ENCODE measurements at places on chromosomes 4 and X.

DNA sequence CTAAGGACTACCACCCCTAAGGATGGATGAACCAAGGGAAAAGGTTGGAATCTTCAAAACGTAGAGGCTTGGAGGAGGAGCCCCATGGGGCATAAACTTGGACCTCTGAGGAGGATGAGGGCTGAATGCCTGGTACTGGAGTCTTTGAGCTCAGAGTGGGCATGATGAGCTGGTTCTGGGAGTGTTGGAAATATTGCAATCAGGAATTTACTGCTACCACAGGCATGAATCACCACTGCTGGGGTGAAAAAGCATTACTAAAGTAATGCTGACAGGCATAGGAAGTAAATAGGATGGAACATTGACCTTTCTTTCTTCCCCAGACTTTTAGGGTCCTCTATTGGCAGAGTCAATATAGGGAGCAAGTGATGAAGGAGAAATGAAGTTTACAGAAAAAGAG, 105.8 kb upstream of the RPS6KA3 start:
- no peak for DNase-seq

- no peak for DNase-seq
These were observed 84.8 kb upstream of the ZNF827 start for GRCh38 chr4:146023334-146023967.

GRCh38 chr4:27251771-27252170, 391.1 kb downstream of the STIM2 start:
- DNase-seq = no peak

DNA sequence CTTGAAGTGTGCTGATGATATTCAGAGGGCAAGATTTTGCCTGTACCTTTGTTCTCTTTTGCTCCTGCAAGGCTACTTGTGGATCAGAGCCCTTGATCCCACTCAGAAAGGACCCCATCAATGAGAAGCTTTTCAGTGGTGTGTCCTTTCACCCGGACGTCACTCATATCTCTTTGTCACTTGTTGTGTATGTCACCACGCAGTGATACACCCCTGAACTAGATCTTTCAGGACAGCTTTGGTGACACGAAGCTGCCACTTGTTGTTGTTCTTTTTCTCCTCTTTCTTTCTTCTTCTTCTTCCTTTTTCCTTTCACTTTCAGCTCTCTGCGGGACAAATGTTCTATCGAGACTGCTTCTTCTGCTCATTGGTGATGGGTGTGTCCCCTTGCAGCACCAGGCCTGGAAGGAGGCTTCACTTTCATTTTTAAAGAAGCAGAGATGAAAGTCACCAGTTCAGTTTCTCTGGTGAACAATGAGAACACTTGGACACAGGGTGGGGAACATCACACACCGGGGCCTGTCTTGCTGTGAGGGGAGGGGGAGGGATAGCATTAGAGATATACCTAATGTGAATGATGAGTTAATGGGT, 83.6 kb downstream of the NBDY start:
- DNase-seq = no peak

- DNase-seq = no peak
These were observed 158.0 kb downstream of the KCNIP4 start for GRCh38 chr4:21790438-21791029.

DNA sequence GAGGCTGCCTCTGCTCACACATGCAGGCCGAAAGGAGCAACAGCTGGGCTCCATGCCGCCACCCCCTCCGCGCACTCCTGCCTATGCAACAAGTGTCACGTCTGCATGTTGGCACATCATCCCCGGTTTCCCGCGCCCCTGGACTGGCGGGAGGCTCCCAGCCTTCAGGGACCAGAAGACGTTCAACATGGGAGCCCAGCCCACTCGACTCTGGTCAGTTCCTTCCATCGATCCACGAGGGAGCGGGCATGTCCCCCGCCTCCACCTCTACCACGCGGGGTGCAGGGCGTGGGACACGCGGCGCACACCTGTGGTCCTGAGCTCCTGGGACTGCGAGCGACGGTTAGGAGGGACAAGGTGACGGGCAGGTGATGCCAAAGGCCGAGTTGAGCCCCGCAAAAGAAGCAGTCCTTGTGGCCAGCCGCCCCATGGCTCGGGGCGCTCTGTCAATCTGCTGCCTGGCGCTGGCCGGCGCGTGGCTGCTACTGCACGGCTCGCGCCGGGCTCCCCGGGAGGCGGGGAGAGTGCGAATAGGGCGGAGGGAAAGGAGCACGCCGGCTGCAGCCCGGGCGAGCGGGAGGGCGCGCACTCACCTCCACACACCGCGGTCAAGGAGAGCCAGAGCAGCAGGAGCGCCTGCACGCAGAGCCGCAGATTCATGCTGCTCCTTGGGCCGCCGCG, 645 bp downstream of the APLN start:
- DNase-seq = no peak

GRCh38 chr4:163109967-163110366, 56.7 kb downstream of the NAF1 start:
- no peak for DNase-seq

GRCh38 chr4:62872856-62873255, 1536.4 kb downstream of the TECRL start:
- no peak for DNase-seq

DNA sequence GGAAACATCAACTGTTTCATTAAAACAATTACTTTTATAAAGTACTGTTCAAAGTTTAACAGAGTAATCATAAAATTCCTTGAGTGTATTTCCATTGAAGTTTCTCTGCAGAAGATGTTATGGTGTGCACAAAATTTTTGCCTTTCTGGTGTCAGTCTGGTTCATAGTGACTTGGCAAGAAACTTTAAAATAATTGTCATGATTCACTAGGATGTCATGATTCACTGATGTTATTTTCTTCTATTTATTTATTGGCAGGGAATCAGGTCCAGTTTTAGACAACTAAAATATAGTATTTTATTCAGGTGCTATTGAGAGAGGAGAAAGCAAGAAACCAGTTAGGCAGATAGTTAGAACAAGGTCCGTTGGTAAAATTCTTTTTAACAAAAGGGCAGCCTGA, 3.8 kb downstream of the UGT2A1 start:
- no peak for DNase-seq

DNA sequence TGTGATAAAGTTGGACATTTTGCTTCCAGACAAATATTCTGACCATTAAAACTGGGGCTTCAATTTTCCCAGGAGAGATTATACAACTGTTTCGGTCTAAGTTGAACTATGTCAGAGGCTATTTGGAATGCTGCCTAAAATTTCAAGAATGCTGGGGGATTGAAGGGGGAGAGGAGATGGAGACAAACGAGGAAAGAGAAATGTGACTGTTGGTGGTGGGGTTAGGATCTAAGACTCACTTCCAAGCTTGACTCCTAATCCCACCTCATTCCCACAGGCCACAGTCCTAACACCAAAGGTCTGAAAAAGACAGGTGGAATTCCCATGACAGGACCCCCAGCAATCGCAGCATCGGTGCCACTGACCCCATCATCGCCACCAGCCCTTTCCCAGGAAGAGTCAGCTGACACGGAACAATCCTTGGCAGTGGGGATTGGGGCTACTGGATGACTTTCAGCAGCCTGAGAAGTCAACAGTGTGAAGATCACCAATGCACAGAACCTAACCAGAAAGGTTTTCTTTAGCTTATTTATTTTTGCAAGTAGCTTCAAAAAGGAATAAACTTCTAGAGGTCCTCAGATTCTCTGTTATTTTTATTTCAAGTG, 74.0 kb upstream of the PRSS48 start:
- DNase-seq = no peak

DNA sequence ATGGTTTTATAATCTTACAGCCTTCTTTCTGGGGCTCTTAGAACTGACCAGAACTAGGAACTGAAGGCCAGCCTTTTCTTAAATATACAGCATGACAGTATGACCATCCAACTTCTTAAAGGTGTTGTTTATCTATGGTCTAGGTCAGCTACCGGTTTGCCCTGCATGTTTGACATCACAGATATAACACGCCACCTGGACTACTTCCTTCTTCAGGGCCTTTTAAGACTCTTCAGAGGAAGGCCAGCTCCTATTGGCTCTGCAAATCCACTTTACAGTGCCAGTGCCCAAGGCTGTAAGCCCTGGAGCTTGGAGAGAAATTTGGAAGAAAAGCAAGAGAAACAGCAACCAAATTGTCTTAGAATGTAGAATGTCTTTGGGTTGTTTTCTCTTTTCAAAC, 185.5 kb downstream of the MGST2 start:
- DNase-seq = no peak

DNA sequence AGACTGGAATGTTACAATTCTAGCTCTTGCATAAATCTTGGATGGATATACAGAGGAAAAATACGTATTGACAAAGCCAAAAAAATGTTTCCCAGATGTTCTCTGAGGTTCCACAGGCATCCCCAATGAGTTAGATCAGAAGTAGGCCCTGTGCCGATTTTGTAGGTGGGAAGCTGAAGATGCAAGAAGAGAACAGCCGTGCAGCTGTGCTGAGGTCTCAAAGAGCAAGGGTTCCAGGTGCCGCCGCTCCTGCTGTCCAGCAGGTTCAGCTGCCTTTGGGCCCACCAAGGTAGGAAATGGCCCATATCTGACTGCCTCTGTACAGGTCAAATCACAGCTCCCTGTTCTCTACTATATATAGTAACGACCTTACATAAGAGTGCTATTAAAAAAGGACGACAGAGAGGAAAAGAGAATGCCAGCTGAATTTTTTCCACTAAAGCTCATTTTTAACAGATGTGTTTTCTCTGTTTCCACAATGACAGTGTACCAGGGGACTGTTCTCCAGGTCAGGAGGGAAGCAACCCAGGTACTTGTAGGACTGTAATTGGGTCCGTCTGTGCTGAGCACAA, 155.6 kb downstream of the CBR4 start:
- DNase-seq = no peak

GRCh38 chrX:40496728-40497127, 84.0 kb upstream of the ATP6AP2 start:
- DNase-seq = no peak

GRCh38 chr4:2061186-2062131, 2.3 kb downstream of the NAT8L start:
- DNase-seq = no peak

DNA sequence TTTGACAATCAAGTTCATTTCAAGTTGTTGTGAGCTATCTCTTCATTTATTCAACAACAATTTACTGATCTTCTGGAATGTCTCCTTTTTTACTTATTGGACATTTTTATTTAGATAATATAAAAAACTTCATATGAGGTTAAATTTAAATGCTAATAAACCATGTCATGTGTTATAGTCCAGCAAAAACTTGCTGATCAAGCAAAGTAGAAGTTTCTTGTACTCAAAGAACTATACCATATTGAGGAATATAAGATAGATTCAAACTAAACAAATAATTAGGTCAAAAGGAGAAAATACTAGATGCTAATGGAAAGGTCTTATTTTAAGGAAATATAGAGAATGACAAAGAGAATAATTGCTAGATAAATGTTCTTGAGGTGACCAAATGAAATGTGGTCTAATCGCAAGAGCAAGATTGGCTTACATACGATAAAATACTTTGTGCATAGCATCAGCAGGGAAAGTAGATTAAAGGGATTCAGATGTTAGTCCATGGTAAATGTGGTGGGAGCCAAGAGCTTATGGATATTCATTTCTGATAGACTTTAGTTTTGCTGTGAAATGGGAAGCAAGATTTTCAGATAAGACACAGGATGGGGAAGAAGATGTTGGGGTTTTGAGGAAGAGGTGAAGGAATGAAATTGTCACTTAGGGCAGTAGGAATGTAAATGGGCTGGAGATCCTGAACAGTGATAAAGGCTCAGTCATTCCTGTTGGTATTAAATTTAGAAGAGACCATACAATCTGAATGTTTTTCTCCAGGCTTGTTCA, 229.5 kb downstream of the MAPK10 start:
- no peak for DNase-seq

GRCh38 chrX:36510736-36511135, 497.4 kb upstream of the FAM47C start:
- DNase-seq = no peak

DNA sequence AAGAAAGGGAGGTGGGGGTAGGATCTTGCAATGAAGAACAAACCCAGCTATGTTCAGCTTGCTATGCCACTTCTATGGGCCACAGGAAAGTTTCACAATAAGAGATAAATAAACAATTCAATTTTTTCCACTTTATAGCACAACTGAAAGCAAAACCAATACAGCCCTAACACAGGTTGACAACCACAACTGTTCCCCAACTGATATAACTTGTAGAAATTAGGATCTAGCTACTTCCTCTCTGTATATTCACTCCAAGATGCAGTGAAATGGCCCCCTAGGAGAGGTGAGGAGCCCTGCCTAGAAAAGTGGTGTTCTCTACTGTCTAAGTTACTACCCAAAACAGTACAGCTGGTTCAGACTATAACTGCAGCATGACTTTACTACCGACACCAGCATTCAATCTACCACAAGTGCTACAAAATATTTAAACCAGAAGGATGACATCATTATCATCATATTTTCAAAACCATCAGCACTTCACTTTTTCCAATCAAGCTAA, 77.0 kb downstream of the FBXW7 start:
- DNase-seq = no peak

GRCh38 chrX:134484039-134484438, 24.1 kb downstream of the HPRT1 start:
- DNase-seq = no peak

- DNase-seq = no peak
These were observed 3.8 kb upstream of the DCAF4L1 start for GRCh38 chr4:41977709-41978108.

DNA sequence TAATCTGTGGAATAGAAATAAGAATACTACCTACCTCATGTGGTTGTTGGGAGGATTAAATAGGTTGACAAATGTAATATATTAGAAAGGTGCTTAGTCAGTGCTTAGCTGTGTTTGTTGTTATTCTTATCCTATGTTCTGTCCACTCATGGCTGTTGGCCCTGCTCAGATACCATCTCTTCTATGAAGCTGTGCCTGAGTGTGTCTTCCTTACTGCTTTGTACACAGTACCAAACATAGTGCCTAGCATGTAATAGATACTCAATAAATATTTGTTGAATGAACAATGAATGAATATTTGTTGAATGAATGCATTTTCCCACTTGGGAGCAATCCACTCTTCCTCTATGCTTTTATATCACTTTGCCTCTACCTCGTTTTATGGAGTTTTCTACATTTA, 57.2 kb downstream of the NHS start:
- no peak for DNase-seq

- no peak for DNase-seq
These were observed 14.1 kb downstream of the HTRA3 start for GRCh38 chr4:8283631-8284121.

DNA sequence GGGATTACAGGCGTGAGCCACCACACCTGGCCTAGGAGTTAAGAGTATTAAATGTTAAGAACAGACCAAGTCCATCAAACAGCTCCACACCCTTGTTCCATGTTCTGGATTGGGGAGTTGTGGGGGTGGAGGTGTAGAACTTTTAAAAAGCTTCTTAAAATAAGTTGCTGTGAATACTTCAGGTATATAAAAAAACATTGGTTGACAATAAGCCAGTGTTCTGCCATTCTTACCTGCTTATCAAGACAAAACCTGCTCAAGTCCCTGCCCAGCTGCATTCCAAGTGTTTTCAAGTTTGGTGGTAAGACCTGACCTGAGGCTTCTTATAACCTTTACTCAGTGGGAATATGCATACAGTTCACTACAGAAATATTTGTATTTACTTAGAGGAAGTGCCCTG, 6.4 kb downstream of the RBM3 start:
- no peak for DNase-seq

- DNase-seq = no peak
These were observed 109.6 kb downstream of the EFNB1 start for GRCh38 chrX:68938244-68939004.

GRCh38 chrX:151694661-151695582, at the start of gene PRRG3:
TSS of gene PRRG3 (plus strand) at chrX:151695458. CDS start at chrX:151698815, 3,357 bp downstream.
- DNase-seq = no peak

GRCh38 chrX:20382518-20383297, 116.0 kb upstream of the RPS6KA3 start:
- DNase-seq = no peak

- DNase-seq = no peak
These were observed 2.3 kb downstream of the PGRMC2 start for GRCh38 chr4:128285085-128285997.

- no peak for DNase-seq
These were observed 327.3 kb downstream of the MAPK10 start for GRCh38 chr4:86032476-86033022.
